ENCODE measurements at places on chromosomes 13 and 19.

GRCh38 chr13:76848596-76848995 lies 37.6 kb downstream of the KCTD12 start:
- no peak for DNase-seq

GRCh38 chr19:38736036-38736412 lies 8.2 kb downstream of the CAPN12 start:
- DNase-seq = peak; percentile 72

DNA sequence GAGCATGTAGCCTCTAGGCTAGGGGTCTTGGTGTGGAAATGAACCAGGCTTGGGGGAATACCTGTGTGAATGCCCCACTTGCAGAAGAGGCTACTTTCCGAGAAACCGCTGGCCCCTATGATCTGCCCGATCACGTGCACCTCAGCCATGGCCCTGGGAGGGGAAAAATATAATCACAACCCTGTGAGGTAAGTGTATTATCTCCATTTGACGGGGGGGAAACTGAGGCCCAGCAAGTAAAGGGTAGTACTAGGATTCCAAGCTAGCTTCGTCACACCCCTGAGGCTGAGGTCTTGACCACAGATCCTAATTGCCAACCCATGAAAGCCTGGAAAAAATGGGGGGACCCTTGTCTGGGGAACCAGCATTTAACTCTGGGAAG lies 587 bp downstream of the B9D2 start:
- DNase-seq = no peak

- DNase-seq = no peak
Observed at GRCh38 chr19:9857920-9858746, 23.0 kb downstream of the PIN1 start.

DNA sequence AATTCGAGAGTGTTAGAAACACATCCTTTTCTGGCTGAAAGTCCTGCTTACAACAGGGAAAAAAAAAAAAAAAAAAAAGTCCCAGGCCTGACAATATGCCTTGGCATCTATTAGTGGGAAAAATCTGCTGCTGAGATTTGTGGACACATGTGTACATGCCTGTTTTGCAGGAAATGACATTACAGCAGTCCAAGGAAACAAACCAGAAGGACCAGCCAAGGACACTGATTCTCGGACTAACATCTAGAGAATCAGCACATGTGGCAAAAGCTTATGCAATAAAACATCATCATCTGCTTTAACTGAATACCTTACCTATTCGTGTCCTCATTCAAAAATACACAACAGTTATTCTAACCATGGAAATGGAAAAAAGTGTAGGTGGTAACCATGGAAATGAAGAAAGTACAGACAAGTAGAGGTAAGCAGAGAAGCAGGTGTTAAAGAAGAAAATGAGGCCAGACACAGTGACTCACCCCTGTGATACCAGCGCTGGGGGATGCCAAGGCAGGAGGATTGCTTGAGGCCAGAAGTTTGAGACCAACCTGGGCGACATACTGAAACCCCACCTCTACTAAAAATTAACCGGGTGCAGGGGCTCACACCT lies 9.4 kb upstream of the DPY19L3 start:
- no peak for DNase-seq

DNA sequence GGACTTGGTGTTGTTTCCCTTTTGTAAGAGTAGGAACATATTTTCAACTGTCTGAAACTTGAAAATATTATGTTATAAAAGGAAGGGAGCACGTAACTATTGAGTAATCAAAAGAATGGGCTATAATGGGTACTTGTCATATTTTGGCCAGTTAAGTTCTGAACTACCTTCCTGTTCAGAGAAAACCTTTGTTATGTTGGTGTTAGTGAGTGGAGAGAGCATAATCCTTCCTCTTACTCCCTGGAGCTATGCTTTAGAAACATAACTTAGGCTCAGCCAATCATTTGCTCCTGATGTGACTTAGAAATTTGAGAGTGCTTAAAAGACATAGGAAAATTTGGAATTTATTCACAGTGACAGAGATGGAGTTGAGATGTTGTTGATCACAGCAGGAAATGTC lies 482.5 kb upstream of the SPRY2 start:
- DNase-seq = no peak

DNA sequence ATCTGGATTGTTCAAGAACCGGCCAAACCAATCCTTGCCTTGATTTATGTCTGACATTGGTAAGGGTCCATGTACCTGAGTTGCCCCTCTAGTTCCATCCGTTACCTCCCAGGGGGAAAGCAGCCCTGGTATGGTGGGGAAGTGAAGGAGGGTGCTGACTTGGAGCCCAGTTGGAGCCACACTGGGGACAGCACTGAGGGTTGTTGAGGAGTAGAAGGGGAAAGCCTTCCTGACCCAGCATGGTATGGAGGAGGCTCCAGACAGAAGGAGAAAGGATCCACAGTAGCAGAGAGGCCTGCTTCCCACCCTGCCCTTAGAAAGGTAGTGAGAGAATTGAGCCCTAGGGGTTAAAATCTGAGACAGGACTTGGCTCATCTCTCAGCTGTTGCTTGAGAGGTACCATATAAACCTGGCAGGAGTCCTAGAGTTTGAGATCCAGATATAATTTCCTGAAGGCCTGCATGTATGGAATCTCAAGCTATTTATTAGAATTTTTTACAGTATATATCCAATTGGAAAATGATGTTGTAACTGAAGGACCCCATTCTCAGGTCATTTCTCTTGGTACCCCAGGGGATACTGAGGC lies 16.7 kb upstream of the FCGBP start:
- DNase-seq = no peak

GRCh38 chr19:30386551-30387143 lies 14.5 kb downstream of the ZNF536 start:
- no peak for DNase-seq

GRCh38 chr19:18428787-18429674 lies 8.9 kb downstream of the ISYNA1 start:
- DNase-seq = peak; percentile 64

GRCh38 chr13:98796798-98797197 lies 44.3 kb upstream of the SLC15A1 start:
- no peak for DNase-seq

GRCh38 chr19:38433268-38433733 lies at the start of gene RYR1:
TSS of gene RYR1 (plus strand) at chr19:38433691. CDS start at chr19:38433830, 139 bp downstream.
- DNase-seq = no peak

GRCh38 chr19:31553112-31553845 lies 204.0 kb upstream of the TSHZ3 start:
- no peak for DNase-seq

GRCh38 chr19:17951990-17952976 lies 14.6 kb upstream of the KCNN1 start:
- DNase-seq = no peak

DNA sequence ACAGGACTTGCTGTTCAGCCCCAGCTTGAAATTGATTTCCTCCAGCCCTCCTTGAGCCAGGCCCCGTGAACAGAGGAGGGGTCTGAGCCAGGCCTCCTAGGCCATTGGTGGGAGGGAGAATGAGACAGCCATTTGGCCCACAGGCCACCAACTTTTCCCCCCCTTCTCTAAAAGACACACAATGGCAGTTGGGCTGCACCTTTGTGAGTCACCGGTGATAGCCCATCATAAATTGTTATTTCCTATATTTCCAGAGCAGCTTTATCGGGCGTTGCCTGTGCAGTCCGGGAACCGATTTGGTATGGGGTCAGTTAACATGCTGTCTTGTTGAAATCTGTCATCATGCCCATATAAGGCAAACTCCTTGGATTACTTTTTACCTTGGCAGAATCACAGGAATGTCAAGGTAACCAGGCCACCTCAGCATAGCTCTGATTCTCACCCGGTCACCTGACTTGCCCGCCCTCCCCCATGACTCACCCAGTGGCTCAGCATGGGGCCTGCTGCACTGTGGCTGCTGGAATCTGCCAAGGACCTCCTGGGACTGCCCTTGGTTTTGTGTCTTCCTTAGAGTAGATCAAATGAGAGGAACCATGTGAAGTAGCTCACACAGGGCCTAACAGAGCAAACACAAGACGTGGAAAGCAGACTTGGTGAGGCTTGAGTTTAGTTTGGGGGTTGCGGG lies 36.1 kb downstream of the ACTN4 start:
- DNase-seq = no peak

- no peak for DNase-seq
Observed at GRCh38 chr13:41032691-41033376, 13.7 kb upstream of the ELF1 start.

GRCh38 chr19:2315818-2316353 lies 7.9 kb upstream of the LINGO3 start:
- peak; percentile 50 for DNase-seq

- DNase-seq = no peak
Observed at GRCh38 chr19:50563597-50563996, 4.6 kb downstream of the LRRC4B start.

DNA sequence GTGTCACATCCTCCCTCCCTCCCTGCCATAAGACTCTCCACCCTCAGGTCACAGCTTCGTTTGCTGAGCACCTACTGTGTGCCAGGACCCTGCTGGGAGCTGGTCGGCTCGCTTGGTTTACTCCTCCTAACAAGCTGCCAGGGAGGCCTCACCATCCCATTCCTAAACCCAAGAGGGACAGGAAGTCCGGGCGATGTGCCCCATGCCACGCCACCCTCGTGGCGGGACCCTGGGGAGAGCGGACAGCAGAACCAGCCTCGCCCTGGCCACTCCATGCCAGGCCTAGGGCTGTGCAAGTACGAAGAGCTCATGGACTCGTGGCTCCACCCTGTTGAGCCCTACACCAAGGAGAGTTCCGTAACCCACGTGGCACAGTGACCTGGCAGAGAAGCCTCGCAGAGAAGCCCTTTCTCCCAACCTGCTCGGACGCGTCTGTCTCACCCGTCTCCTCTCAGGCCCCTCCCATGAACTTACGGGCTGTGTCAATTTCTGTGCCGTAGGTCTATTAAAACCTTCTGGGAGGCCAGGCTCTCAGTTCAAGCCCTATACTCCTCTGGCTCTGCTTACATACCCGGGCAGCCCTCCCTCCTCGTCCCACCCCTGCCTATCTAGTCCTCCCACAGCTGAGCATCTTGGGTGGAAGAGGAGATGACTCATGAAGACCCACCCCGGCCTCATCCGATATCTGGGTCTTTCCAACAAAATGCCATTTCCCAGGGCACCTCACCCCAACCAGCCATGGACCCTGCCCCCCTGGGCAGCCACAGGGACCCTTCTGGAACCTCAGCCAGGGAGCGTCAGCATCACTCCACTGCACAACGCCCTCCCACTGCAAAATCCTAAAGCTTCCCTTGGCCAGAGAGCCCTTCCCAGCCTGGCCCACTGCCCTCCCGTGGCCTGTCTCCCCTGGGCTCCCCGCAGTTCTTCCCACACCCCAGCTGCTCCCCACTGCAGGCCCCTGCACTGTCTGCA lies 2.6 kb downstream of the UBXN6 start:
- DNase-seq = no peak

DNA sequence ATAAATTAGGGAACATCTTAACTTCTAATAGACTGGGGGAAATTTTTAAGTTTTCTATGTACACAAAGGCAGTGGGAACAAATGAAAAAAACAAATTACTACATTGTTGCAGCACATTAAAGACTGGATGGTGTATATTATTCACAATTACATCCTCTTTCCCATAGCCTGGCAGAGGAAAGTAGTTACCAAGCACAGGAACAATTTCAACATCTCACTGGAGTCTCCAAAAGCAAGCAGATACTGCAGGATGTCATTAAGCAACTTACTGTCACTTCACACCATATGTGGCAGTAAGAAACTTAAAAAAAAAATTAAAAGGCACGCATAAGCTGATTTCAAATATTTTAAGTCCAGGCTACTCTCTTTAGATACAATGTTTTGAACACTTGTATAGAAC lies 6.4 kb upstream of the EFNB2 start:
- no peak for DNase-seq

GRCh38 chr19:57558525-57558924 lies 1.1 kb downstream of the ZNF550 start:
- no peak for DNase-seq

DNA sequence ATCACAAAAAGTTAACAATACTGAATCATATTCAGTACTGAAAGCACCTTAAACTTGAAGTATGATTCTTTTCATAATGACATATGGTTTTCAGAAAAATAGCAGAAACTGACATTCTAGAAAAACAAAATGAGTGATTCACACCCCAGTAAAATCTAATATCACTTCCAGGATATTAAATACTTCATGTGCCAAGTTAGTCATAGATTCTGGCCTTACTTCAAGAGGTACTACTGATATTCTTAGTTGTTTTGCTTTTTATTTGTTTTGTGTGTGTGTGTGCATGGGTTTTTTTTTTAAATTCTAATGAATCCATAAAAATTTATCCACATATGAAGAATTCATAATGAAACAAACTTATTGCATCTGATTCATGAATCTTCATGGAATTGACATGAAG lies 207.9 kb upstream of the UFM1 start:
- DNase-seq = no peak

DNA sequence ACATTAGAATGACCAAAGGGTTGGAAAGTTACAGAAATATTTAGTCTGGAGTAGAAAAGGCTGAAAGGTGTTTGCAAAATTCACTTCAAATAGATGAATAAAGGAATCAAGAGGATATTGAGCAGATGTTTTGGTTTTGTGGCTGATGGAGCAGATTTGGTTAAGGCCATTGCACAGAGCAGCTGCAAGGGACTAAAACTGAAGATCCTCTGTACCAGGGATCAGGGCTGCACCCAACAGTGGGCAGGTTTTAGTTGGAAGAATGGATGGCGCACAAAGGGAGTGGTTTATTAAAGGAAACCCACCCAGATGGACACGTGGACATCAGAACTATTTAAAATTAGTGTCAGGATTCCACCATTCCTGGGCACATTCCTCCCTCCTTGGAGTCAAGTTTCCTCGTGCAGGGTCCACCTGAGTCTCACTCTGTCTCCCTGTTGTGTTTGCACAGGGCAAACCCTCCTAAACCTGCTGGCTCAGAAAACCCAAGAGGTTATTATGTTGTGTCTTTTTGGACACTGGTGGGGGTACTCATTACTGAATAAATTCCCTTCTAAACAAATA lies 9.2 kb upstream of the UBAC2 start:
- no peak for DNase-seq

- DNase-seq = no peak
Observed at GRCh38 chr13:37326334-37326733, 220.9 kb upstream of the CSNK1A1L start.

GRCh38 chr19:4538601-4538954 lies 1.3 kb downstream of the LRG1 start:
- DNase-seq = peak; percentile 8

DNA sequence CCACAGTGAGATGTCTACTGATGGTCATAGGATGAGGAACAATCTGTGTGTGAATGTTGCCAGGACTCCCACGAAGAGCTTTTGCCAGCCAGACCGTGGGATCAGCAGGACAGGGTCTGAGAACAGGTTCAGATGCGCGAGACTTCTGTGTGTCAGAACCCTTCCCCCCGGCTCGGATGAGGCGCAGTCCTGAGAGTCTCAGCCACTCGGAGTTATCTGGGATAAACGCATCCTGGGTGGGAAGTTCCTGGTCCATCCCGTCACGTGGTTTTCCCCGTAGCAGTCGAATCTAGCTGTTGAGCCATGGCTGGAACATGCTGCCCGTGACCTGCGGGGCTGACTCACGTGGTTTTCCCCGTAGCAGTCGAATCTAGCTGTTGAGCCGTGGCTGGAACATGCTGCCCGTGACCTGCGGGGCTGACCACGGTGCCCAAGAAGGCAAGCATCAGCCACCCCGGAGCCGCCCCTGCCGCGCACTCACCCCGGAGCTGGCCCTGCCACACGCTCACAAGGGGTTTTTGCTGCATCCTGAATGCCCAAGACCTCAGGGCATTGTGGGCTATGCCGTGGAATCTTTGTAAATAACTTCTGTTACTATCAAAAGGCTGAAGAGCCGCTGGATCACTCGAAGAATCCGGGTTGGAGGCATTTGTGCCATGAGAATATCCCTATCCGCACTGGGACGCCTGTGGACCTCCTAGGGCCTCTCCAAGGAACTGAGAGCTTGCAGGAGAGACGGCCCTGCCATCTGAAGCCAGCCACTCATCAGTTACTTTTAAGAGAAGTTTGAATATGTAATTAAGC lies 130.8 kb upstream of the MCF2L start:
- no peak for DNase-seq

- DNase-seq = no peak
Observed at GRCh38 chr19:11657307-11657706, 60.0 kb downstream of the ZNF627 start.

All from NCI-H526 (cell line).